ENCODE measurements at places on chromosomes 6 and 20.

- DNase-seq: no peak
Observed at GRCh38 chr6:75673884-75674283, 72.2 kb downstream of the SENP6 start.

- no peak for DNase-seq
Observed at GRCh38 chr6:166393535-166393823, 10.7 kb upstream of the MPC1 start.

DNA sequence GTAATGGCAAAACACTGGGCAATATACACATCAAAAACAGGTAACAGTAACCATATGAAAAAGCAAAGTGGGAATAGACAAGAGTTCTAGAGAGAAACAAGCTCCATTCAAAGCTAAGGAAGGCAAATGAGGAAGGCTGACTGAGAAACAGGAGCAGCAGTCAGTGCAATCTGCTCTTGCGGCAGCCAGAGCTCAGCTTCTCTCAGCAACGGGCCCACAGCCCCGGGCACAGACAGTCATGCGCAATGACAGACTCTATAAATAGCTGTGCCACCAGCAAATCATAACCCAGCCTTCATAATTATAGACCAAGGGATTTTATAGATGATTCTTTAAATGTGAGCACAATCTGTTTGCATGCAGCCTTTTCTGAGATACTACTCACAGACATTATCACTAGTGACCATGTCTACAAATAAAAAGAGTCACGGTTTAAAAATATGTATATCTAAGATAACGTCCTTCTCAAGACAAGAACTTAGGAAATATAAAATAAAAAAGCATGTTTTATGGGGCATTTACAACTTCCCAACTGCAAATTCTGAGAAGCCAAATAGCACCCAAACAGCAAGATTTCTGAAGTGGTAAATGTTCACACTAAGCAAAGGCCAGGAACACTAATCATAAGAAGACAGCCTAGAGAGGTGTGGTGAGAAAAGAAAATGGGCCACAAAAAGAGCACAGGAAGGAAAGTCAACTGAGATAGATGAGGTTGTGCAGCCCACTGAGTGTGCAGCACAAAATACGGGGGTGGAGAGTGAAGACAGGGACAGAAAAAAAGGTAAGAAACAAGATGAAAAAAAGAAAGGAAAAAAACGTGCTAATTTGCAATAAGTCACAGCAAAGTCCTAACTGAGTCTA, 39.9 kb upstream of the BEND6 start:
- peak; percentile 94 for DNase-seq

DNA sequence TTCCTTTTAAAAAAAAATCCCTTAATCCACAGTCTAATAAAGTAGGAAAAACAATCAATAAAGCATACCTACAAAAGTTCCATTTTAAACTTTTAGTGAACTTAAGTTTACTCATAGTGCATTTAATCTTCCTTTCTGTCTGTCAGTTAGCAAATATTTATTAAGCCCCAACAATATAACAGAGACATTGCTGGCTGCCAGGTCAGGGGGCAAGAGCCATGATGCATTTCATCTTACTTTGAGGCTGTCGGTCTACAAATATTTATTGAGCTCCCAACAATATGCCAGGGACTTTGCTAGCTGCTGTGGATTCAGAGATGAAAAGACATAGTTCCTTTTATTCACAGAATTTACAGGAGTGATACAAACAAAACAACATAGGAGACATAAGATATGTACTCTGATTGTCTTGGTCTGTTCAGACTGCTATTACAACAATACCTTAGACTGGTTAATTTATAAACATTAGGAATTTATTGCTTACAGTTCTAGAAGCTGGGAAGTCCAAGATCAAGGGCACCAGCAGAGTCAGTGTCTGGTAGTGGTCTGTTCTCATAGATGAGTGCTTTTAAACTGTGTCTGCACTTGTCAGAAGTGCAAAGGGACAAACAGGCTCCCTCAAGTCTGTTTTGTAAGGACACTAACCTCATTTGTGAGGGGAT, 118.6 kb downstream of the PLCB1 start:
- DNase-seq: no peak

- DNase-seq: peak; percentile 36
Observed at GRCh38 chr20:34473262-34473883, 42.8 kb upstream of the DYNLRB1 start.

DNA sequence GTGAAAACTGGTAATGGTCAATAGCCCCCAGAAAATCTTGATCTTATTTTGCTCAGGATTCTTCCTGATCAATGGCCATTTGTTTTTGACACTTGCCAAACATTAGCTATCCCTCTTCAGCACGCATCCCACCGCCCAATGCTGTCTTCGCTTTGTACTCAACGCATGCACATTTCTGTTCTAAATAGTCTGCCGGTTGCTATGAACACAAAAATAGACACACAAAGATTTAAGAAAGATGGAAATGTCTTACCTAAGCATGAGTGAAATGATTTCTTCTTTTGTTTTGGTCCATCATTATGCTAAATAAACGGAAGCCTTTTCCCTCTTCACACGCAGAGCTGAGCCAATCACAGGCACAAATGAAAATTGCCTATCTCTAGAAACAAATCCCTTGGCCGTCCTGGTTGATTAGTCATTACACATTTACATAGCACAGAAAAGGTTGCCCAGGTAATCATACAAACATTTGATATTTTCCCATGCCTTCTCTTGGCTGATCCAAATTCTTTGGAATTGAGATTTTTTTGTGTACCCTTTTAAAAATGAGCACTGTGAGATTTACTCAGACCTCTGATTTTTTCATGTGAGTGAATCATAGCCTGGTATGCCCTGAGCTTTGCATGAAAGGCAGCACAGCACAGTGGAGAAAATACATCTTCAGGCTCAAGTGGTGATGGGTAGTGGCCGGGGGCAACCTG, 70.5 kb upstream of the FAM184A start:
- no peak for DNase-seq

- DNase-seq: peak; percentile 68
Observed at GRCh38 chr6:129251669-129252376, 368.9 kb downstream of the LAMA2 start.

DNA sequence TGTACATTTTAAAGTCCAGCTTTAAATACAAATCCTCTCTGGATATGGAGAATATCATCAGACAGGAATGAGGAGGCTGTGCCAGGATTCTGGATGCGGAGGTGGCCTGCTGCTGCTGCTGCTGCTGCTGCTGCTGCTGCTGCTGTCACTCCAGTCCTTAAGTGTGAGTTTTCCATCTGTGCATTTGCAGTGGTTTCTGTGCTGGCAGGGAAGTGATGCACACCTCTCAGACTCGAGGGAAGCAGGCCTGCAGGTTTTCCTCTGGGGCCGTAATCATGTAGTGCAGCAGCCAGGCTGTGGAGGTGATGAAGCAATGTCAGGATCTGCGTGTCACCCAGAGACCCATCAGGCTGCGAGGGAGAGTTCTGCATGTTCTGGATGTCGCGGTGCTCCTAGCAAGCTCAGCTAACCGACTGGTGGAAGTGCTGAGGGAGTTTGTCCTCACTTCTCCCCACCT, 32.0 kb downstream of the CFAP61 start:
- DNase-seq: no peak

DNA sequence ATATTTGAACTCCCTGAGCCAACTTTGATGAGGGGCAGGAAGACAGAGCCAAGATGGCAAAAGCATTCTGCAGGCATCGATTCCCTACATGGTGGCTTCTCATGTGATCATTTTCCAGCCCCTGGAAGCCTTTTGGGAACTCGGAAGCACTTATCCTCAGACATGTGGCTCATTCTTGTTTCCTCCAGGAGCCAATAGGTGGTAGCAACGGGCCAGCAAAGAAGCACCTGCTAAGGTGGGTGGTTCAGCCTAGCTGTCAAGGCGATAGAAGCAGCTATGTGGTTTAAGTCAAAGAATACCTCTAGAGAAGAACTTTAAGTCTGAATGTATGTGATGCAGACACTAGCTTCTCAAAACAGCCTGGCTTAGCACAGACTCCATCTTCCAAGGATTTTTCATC, 64.9 kb upstream of the PAX1 start:
- DNase-seq: no peak

DNA sequence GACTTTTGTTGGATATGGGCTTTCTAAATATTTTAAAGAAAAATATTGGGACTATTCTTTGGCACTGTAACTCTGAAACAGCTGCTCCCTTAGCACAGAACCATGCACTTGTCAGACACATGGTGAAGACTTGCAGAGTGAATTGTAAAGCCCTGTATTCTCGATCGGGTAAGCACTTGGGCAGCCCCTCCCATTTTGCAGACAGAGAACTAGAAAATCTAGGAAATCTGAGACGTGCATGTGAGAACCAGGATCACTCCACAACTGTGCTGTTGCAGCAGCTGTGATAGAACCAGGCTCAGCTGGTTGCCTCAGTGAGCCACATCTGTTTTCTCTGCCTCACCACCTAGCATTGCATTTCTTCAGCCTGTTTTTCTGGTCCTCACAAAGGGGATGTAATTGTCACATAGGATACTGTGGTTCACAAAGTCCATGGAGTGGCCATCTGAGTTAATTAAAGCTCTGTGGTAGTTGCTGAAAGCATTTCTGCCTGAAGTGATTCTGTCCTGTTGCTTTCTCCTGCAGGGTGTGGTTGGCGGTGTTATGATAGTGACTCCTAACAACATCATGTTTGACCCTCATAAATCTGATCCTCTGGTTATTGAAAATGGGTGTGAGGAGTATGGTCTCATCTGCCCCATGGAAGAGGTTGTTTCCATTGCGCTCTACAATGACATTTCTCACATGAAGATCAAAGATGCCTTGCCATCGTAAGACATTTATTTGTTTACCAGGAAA, 71.8 kb upstream of the HINT3 start:
- DNase-seq: no peak

GRCh38 chr6:142469220-142469619, 167.4 kb downstream of the ADGRG6 start:
- DNase-seq: no peak

- no peak for DNase-seq
Observed at GRCh38 chr20:44069203-44070011, 117.6 kb downstream of the JPH2 start.

- DNase-seq: no peak
Observed at GRCh38 chr6:170523256-170524171, 29.6 kb downstream of the PSMB1 start.

DNA sequence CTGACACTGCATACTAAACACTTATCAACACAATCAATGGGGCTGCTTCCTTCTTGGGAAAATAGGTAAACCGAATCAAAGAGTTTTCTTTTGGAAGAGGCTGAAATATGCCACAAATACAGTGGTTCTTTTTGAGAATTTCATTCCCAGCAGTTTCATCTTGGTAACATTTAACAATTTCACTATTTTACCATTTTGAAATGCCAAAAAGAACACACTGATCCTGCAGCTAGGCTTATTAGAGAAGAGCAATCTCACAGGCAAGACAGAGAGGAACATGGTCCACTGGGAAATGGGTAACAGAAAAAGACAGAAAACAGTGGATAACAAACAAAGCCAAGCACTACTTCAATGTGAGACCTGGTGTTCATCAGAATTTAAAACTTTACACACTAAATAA, 2.5 kb downstream of the CNR1 start:
- no peak for DNase-seq

GRCh38 chr20:63352811-63353221, 8.3 kb downstream of the CHRNA4 start:
- DNase-seq: peak; percentile 84

DNA sequence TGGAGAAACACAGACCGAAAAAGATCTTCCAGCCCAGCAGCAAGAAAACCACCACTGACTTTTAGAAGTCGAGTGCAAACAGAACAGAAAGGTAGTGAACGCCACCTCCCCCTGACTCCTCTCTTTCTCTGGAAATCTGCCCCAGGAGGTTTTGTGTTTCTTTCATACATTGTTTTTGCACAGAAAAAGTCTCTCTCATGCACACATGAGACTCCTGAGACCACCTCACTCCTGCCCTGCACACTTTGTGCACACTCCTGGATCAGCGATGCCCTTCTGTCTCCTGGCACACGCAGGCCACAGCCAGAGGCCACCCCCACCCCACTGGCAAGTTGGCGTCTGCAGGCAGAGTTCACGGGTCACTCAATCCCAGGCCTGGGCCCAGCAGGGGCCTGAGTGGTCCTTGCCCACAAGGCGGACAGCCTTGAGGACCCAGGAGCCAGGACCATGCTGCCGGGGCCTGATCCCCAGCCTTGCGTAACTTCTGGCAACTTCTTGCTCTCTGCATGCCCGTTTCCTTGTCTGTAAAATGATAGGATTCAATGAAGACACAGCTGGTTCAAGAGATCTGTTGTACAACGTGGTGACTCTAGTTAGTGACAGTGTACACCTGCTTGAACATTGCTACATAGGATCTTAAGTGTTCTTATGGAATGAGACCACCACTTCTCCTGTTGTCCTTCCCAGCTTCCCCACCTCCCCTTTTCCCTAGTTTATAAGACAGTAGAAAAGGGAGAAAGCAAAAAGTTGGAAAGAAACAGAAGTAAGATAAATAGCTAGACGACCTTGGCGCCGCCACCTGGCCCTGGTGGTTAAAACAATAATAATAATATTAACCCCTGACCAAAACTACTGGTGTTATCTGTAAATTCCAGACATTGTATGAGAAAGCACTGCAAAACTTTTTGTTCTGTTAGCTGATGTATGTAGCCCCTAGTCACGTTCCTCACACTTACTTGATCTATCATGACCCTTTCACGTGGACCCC, 30.2 kb upstream of the CST7 start:
- no peak for DNase-seq

- DNase-seq: no peak
Observed at GRCh38 chr6:144216668-144217218, 66.4 kb downstream of the STX11 start.

- no peak for DNase-seq
Observed at GRCh38 chr6:164359441-164359840, 944.9 kb downstream of the QKI start.

Data from posterior cingulate gyrus (tissue), 11 donors.